ENCODE measurements at places on chromosomes 7 and 10.

GRCh38 chr10:103374263-103374662 lies 6.5 kb downstream of the TAF5 start:
- DNase-seq: no peak

GRCh38 chr7:95543312-95543711 lies 53.0 kb downstream of the PDK4 start:
- DNase-seq: no peak

GRCh38 chr7:116173051-116174028 lies 37.0 kb upstream of the TES start:
- peak; percentile 42 for DNase-seq

DNA sequence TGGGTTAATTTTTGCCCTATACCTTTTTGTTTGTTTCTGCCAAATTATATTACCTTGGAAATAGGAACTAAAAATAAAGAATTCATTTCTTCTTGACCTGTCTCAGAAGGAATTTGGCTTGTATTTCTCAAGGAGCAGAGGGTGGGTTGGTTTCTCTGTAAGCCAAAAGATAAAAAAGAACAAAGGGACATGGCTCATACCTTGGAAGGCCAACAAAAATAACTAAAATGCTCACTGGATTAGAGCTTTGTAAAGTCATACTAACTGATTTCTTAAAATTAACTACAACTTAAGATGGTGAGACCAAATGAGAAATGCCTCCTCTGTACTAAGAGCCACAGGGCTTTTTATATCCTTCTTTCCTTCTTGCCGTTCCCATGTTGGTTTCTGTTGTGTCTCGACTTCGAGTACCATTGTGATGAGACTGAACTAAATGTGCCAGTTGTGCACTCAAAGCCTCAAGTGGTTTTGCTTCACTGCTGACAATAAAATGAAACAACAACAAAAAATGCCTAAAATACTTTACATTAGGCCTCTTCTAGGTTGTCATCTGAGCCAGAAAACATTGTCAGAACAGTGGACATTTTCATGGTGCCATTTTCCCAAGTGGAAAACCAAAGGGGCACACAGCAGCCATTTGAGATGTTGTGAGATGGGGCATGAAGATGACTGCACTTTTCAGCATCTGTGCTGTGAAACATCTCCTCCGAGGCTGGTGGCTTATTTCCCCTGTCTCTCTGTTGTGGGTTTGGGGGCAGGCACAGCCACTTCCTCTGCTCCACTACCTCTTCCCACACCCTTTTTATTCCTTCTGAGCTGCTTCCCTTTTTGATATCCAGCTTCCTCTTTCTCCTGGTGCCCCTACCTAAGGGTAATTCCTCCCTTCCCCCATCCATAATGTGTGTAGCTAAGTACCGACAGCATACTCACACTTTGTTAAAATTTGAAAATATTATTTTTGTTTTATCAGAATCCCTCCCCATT lies 51.8 kb upstream of the AGR3 start:
- DNase-seq: no peak
